ENCODE measurements at places on chromosomes 5 and 9.

DNA sequence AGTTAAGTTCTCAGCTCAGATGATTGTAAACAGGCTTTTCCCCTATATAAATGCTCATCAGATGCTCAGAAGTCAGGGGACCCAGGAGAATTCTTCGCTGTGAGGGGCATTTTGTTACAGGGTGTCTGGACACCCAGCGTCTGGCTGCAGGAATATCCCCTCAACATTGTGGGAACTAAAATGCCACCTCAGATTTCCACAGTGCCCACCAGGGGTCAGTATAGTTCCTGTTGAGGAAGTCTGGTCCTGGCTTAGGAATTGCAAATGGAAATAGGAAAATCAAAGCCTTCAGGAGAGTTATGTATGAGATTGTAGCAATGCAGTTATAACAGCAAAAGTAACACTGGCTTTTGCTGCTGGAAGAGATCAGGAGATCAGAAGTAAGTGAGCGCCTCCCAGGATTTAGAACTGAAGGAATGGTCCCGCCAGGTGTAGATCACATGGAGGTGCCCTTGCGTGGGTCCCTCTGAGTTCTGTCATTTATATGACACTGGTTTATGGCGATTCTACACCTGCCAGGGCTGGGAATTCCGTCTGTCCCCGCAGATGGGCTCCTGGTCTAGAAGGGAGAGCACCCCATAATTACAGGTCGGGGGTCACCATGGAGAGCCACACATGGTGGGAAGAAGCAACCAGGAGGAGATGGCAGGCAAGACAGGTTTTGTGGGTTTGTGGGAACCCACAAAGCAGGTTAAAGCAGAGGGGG lies 47.1 kb upstream of the CTSL start:
- DNase-seq = peak; percentile 24

DNA sequence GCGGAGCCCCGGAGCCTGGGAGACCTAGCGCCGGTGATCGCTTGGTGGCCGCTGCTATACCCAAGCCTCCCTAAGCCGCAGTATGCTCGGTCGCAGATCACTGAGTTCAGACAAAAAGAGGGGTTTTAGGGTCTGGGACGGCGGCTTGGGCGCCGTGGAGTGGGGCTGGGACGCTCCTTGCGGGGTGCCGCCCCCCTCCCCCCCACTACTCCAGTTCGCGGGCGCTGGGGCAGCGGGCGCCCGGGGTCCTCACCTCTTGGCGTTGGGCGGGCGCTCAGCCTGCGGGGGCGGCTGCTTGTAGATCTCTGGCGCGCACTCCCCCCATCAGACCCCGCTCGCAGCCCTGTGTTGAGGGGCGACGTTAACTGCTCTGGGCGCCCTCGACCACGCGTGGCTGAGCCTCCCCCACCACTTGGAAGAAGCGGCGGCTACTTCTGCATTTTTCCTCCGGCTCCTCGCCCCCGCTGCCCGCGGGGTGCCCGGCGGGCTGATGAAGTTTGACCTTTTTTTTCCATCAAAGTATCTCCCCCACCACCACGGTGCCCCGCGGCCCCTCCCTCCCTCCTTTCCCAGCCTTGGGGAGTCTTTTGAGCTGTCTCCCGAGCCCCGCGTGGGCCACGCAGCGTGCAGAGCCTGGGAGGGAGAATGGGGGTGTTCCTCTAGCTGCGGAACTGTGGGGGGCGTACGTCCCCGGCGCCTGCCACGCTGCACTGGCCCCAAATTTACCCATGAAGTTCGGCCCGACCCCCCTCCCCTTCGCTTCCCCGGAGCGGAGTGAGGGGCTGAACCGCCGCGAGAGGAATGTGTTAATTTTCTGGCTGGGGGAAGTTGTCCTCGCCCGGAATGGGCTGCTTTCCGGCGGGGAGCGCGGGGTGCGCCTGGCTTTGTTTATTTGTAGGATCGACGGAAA lies 1.2 kb downstream of the CXXC5 start:
- DNase-seq = peak; percentile 78

- no peak for DNase-seq
Observed at GRCh38 chr5:120806202-120806601, 342.1 kb downstream of the PRR16 start.

- DNase-seq = no peak
Observed at GRCh38 chr5:9774472-9775079, 144.4 kb upstream of the TAS2R1 start.

- DNase-seq = peak; percentile 36
Observed at GRCh38 chr5:88836195-88836838, 46.7 kb downstream of the MEF2C start.

DNA sequence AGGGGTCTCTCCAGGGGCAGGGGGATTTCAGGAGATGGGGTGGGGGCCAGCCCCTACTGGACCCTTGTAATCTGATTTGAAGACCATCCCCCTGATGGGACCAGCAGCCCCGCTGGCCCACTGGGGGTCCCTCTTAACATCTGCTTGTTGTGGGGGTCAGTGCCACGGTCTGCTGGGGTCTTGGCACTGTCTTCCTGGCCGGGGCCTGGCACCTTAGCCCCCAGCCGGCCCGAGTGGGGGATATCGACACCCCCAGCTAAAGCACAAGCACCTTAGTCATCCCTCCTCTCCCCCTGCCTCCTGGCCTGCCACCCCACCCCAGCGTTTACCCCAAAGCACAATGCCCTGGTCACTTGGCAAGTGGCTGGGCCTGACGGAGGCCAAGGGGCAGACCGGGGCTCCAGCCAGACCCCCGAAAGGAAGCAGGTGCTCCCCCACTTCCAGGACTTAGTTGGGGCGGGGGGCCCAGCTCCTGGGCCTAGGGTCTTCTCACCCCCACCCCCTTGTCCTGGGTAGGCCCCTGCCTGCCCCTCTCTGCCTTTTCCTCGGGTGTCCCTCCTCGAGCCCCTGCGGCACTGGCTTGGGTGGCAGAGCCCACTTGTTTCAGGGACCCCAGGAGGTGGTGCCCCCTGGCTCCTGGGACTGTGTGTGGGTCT lies 1.4 kb upstream of the NFX1 start:
- no peak for DNase-seq

DNA sequence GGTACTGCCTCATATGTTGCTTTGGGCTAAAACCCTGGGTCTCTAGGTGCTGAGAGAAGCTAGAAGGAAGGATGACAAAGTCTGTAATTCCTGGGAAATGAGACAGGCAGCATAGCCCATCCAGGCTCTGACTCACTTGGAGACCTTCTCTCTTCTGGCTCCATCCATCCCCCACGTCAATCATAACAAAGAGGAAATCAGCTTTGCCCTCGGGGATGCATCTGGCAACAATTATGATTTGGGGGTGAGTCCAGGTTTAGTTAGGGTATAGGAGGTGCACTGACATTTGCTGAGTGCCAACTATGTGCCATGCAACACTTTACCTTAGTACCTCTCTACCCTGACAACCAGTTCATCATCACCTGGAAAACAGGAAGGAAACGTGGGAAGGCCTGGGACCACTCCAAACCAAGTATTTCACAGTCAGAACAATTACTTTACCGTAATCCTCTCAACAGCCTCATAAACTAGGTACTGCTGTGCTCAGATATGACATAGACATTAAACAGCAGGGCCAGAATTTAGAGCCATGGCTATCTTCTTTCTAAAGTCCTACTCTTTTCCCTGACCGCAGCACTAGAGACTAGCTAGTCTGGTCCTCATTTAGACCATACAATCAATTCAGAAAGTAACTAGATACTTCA lies 39.1 kb upstream of the GZMA start:
- DNase-seq = no peak

DNA sequence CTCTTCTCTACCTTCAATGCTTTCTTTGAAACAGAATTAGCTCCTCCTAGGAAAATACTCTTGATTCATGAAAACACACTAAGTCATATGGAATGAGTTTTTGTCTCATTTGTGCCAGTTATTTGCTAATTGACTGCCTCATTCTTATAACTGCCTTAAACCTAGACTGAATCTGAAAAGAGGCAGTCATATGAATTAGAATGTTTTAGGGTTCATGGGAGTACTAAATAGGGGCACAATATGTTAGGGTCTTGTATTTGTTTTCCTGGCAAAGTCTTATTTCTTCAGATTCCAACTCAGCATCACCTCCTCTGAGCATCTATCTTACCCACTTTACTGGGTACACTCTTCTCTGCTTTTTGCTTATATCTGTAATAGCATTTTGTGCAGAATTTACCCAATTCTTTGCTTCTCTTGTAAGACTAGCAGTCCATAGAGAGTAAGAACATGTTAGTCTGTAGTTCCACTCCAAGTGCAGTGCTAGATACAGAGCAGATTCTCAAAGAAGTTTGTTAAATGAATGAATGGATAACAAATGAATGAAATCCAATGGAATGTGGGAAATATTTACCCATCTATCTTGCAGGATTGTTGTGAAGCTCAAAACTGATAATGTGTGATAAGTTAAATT lies 43.9 kb upstream of the ALDH1A1 start:
- no peak for DNase-seq

GRCh38 chr5:136249678-136250266 lies 56.8 kb upstream of the SMIM32 start:
- DNase-seq = no peak

- peak; percentile 86 for DNase-seq
Observed at GRCh38 chr5:175895686-175896102, 24.3 kb downstream of the CPLX2 start.

- no peak for DNase-seq
Observed at GRCh38 chr9:13586587-13587374, 307.3 kb upstream of the MPDZ start.

- no peak for DNase-seq
Observed at GRCh38 chr9:14692470-14693250, 572 bp downstream of the ZDHHC21 start.

GRCh38 chr5:147949711-147950573 lies 43.6 kb upstream of the C5orf46 start:
- peak; percentile 8 for DNase-seq

GRCh38 chr5:159214486-159215271 lies 5.3 kb upstream of the RNF145 start:
- DNase-seq = no peak

DNA sequence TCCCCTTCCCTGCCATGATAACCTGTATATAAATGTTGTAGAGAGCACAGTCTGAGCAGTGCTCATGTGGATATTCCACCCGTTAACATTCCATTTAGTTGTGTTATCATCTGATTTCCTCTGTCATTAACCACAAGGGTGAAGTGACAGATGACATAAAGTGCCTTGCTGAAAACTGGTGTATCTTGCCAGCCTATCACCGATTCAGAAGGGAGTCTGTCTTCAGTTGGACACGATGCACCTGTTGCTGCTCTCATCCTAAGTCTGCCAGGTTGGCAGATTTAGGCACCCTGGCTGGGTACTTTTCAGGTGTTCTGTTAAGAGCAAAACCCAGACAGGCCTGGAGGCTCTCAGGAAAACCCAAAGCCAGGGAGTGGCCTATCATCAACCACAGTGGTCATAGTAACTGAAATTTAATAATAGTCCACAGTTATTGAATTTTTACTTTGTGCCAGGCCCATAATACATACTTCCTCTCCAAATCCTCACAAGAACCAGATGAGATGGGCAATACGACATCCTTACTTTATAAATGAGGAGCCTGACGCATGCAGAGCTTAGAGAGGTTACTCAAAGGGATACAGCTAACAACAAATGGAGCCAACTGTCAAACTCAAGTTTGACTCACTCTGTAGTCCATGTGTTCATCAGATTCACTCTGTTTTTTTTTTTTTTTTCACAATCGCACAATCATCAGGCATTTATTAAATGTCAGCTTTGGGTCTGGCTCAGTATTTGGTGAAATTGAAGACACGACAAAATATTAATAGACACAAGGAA lies 100.7 kb upstream of the SPRY4 start:
- no peak for DNase-seq

DNA sequence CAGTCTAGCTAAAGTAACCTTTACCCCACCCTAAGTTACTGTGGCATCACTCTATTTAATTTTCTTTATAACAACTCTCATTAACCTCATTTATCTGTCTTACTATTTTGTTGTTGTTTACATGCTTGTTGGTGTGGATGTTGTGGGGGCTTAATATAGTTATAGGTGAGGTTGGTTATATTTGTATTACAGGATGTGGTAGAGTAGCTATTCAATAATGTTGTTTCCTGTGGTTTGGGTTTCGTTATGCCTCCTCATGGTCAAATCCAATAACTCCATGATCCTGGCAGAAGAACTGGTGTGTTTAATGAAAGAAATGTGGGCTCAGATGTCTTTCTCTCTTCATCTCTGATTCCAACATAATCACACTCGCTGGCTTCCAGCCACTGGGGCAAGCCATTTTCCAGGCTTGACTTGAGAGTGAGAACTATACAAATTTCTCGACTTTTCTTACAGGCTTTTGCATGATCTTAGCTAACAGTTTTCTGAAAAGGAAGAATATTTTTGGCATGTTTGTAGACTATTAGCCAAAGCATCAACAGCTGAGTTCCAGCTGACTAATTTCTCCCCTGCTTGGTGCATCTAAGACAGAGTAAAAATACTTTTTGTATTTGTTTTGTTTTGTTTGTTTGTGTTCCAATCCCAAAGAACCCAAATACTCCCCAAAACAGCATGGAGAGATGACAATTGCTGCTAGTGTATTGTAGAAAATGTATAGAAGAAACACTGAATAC lies 303.7 kb upstream of the PAPPA start:
- no peak for DNase-seq

DNA sequence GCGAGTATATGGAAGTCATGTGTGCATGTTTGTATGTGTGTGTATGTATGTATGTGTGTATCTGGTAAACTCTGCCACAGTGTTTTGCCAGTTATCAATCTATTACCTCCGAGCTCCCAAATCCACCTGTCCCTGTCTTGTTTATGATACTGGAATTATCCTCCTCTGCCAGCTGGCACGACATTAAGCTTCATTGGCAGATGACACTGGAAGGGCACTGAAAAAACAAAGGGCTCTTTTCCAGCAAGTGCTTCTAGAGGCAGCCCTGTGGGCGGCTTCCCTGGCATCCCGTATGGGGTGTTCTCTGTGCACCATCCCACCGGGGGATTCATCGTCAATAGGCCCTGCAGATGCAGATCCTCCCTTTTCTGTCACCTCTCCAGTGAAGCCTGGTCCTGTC lies 221.5 kb downstream of the MSX2 start:
- no peak for DNase-seq

- no peak for DNase-seq
Observed at GRCh38 chr5:167936944-167937634, 354.4 kb upstream of the WWC1 start.

GRCh38 chr5:76154009-76154690 lies 71.0 kb downstream of the SV2C start:
- no peak for DNase-seq

DNA sequence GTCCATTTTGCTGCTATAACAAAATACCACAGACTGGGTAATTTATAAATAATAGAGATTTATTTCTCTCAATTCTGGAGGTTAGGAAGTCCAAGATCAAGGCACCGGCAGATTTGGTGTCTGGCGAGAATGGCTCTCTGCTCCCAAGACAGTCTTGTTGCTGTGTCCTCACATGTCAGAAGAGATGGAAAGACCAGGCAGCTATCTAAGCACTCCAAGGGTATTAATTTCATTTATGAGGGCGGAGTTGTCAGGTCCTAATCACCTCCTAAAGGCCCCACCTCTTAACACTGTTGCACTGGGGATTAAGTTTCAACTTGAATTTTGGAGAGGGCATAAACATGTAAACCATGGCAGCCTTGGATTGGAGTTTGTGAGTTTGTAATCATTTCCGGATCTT lies 30.3 kb downstream of the ADCY2 start:
- no peak for DNase-seq

All from B cell (primary cell).